ENCODE measurements at places on chromosomes 16 and 17. TPM values are rescaled to one million over a fixed set of nuclear protein-coding genes. Genes with fewer than 3 reads are reported as not detected.
A peak's percentile ranks its signal among the peaks of the same experiment; 100 is the strongest.

Gene KCNH4
- polyA plus RNA-seq: 0.36 TPM

Gene KCNJ2
- 1.4 TPM for polyA plus RNA-seq

DNA sequence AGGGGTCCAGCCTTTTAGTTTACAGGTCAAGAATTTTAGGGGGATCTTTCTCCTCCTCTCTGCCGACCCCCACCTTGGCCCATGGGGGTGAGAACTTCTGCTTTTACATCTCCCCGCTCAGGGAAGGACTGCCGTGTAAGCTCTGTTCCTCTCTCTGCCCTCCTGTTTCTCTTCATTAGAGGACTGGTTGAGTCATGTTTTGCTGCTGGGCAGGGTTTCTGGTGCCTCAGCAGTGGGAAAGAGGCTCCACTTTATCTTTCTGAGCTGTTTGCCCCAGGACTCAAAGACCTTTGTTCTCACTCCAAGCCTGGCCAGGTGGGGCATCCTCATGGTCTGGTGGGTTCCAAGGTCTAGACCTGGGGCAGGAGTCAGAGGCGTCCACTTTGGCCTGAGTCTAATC is 93.0 kb downstream of the UTP18 start:
- no peak overlapping the region for H3K27ac ChIP-seq
- H3K27me3 ChIP-seq: no peaks in the 10 kb centered on the region
- no peak overlapping the region for H3K4me3 ChIP-seq
- DNase-seq: peak; percentile 20
- H3K4me1 ChIP-seq: no peaks in the 10 kb centered on the region

DNA sequence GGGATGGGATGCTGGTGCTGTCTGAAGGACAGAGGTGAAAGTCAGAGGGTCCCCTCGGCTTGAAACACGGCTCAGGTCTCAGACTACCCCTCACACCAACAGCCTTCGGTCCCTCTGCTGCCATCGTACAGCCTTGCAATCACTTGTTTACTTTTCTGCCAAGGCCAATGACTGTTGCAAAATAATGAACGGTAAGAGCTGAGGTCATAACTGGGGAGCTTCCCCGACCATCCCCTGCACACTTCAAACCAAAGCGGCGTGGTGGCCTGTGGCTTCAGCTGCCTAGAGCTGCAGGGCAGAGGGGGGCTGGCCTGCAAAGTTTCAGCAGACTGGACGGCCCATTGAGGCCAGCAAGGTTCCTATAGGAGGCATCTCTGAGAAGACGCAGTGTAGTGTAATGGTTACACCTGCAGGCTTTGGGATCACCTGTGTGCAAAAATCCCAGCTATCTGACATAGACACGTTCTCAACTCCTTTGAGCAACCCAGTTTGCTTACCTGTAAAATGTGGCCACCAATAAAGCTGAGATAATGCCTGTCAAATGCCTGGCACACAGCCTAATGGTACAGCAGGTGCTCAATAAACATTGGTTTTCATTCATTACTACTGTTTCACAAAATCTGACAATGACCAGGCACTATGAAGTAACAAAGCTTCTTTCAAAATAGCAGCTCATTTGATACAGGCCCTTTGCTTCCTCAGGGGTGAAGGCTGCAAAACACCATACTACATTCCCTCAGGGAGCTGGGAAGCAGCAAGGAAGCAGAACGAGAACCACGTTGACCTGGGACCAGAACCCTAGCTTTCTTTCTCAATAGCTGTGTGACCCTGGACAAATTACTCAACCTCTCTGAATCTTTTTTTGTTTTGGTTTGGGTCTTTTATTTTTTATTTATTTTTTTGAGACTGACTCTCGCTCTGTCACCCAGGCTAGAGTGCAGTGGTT is 5.0 kb downstream of the PAM16 start:
- H3K36me3 ChIP-seq: peaks cover 7% of the 10 kb centered on the region
- no peaks in the 10 kb centered on the region for H3K27me3 ChIP-seq
- no peak overlapping the region for H3K4me3 ChIP-seq
- H3K27ac ChIP-seq: no peak overlapping the region

- no peak overlapping the region for H3K27ac ChIP-seq
- H3K4me1 ChIP-seq: peaks cover 31% of the 10 kb centered on the region
- DNase-seq: no peak
- H3K4me3 ChIP-seq: no peak overlapping the region
- no peaks in the 10 kb centered on the region for H3K27me3 ChIP-seq
Observed at GRCh38 chr16:4649744-4650442, 25.3 kb downstream of the MGRN1 start.

DNA sequence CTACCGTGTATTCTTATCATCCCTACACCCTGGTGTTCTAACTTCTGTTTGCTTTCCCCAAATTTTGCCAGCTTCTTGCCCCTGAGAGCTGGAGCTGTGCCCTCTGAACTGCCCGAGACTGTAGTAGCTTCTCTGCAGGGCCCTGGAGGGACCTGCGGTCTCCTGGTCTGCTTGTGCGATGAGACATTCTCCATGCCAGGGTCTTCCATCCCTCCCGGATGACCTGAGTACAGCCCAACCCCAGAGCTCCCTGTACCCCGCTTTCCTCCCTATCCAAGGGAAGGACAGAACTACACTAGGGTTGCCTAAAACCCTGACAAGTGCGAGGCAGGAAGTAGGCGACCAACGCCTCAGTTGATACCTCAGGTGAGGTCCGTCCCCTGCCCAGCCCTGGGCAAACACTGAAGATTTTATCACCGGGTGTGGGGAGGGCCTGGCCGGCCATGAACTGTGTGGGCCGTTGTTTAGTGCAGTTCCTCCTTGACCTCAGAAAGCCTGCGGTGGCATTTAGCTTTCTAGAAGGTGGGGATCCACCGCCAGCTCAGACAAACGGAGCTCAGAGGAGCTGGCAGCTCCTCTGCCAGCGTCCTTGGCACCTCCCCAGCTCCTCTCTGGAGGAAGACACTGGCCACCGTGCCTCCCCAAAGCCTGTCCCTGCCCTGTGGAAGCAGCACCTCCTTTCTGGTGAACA is 13.7 kb downstream of the CANT1 start:
- H3K4me1 ChIP-seq: peaks cover 9% of the 10 kb centered on the region
- no peak overlapping the region for H3K4me3 ChIP-seq
- peaks cover 85% of the 10 kb centered on the region for H3K36me3 ChIP-seq

DNA sequence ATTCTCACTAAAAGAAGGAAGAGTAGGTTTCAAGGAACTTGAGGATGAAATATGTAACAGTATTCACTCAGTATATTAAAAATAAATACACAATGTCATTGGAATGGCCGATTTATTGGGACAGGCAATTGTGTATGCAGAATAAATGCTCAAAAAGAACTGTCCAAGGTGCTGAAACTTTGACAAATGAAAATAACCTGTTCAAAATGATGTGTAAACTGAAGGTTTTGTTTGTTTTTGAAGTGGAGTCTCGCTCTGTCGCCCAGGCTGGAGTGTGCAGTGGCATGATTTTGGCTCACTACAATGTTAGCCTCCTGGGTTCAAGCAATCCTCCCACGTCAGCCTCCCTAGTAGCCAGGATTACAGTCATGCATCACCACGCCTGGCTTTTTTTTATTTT is 318.7 kb upstream of the RBFOX1 start:
- no peaks in the 10 kb centered on the region for H3K4me1 ChIP-seq
- no peak overlapping the region for H3K27ac ChIP-seq
- H3K4me3 ChIP-seq: no peak overlapping the region
- no peaks in the 10 kb centered on the region for H3K27me3 ChIP-seq
- no peak for DNase-seq

GRCh38 chr16:13377143-13377542 is 475.7 kb downstream of the SHISA9 start:
- H3K4me3 ChIP-seq: no peak overlapping the region
- no peaks in the 10 kb centered on the region for H3K4me1 ChIP-seq
- H3K27ac ChIP-seq: no peak overlapping the region
- no peak for DNase-seq
- no peaks in the 10 kb centered on the region for H3K27me3 ChIP-seq

GRCh38 chr17:1783271-1783670 is 21.4 kb downstream of the SERPINF1 start:
- peaks cover 37% of the 10 kb centered on the region for H3K4me1 ChIP-seq
- no peak overlapping the region for H3K4me3 ChIP-seq
- H3K36me3 ChIP-seq: peaks cover 53% of the 10 kb centered on the region
- no peak for DNase-seq
- H3K27me3 ChIP-seq: no peaks in the 10 kb centered on the region

DNA sequence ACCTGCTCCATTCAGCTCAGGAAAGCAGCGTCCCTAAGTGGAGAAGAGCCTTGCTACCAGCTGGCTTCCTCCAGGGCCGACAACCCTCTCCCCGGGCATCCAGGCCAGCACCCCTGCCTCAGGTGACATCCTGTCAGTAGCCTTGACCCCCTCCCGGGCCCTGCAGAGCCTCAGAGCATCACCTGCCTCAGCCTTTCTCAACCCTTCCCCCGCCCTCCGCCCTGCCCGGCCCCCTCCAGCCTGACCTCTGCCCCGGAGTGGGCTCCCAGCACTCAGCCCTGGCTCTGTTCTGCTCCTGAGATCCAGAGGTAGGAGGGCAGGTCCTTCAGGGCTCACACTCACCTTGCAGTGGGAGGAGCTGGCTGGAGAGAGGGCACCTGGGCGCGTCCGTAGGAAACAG is 73.8 kb upstream of the METRNL start:
- no peaks in the 10 kb centered on the region for H3K36me3 ChIP-seq
- DNase-seq: no peak
- H3K27me3 ChIP-seq: no peaks in the 10 kb centered on the region

DNA sequence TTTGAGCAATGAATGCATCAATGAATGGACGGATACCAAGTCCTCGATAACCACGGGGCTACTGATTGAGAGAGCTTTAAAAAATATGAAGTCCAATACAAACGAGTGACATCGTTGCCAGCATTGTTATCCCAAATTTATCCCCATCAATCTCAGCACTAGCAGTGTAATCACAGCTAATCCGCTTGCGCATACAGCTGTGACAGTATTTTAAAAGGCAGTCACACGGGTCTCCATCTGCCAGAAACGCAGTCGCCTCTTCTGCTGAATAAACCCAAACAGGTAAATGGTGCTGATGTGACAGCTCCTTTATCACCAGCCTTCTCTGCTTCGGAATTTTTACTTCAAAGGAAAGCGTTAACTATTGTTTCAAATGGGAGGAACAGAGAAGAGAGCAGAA is 311.1 kb downstream of the XYLT1 start:
- no peak overlapping the region for H3K27ac ChIP-seq
- H3K4me1 ChIP-seq: no peaks in the 10 kb centered on the region
- no peak overlapping the region for H3K4me3 ChIP-seq

GRCh38 chr16:70493802-70494201 is 29.6 kb downstream of the COG4 start:
- peaks cover 76% of the 10 kb centered on the region for H3K36me3 ChIP-seq
- DNase-seq: no peak
- no peak overlapping the region for H3K27ac ChIP-seq
- no peak overlapping the region for H3K4me3 ChIP-seq
